Fibroblast of lung (primary cell): ENCODE measurements at places on chromosomes 5 and 9. TPM values are rescaled to one million over a fixed set of nuclear protein-coding genes. Genes with fewer than 3 reads are reported as not detected.

NME5 gene
- 2.5 and 3.3 TPM in 2 replicates for total RNA-seq

GCNT4 gene
- 1.8 and 3.6 TPM in 2 replicates for total RNA-seq

GRCh38 chr5:122909470-122910100 lies 64.2 kb downstream of the SNX24 start:
- H3K36me3 ChIP-seq = no peaks in the 10 kb centered on the region
- no peaks in the 10 kb centered on the region for H3K27me3 ChIP-seq
- H3K4me1 ChIP-seq = no peaks in the 10 kb centered on the region
- no peak overlapping the region for H3K27ac ChIP-seq

CDK5RAP2 gene
- total RNA-seq = 40.8 and 48.6 TPM in 2 replicates

- no peaks in the 10 kb centered on the region for H3K27me3 ChIP-seq
- DNase-seq = peak; percentile 21
- no peaks in the 10 kb centered on the region for H3K36me3 ChIP-seq
- H3K27ac ChIP-seq = no peak overlapping the region
Measured at GRCh38 chr5:79181419-79182022, 54.4 kb upstream of the JMY start.

PCDHB3 gene
- 0.77 and 1.7 TPM in 2 replicates for total RNA-seq

DNA sequence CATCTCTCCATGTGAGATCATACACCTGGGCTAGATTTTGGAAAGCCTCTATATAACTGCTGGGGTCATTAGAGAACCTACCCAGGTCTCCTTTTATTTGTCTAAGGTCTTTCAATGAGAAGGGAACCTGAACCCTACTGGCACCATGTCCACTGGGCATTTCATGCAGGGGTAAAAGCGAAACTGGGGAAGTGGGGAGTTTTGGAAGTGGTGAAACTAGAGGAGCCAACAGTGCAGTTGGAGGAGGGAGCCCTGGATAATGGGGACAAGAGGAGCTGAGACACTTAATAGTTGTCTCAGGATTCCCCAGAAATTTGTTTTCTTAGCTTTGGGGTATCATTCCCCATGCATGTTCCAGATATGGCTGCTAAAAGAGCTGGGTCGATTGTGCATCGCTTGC lies 169.0 kb upstream of the NREP start:
- H3K27me3 ChIP-seq = no peaks in the 10 kb centered on the region
- peaks cover 18% of the 10 kb centered on the region for H3K4me1 ChIP-seq
- no peak for DNase-seq
- H3K36me3 ChIP-seq = no peaks in the 10 kb centered on the region

TMEM174 gene
- not detected in 2 replicates for total RNA-seq

DNA sequence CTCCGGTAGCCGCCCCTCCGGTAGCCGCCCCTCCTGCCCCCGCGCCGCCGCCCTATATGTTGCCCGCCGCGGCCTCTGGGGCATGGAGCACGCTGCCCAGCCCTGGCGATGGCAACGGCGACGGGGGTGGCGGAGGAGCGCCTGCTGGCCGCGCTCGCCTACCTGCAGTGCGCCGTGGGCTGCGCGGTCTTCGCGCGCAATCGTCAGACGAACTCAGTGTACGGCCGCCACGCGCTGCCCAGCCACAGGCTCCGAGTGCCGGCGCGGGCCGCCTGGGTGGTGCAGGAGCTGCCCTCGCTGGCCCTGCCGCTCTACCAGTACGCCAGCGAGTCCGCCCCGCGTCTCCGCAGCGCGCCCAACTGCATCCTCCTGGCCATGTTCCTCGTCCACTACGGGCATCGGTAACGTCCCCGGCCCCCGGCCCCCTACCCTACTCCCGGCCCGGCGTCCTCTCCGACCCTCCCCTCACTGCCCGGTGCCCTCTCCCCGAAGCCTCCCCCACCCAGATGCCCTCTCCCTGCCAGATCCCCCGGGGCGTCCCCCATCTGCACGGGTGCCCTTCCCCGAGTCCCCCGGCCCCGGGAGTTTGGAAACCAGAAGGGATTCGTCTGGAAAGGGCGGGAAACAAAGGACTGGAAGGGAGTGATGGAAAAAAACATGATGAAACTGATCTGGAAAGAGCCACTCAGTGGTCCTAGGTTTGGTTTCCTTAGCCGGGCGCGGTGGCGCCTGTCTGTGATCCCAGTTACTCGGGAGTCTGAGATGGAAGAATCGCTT lies 417 bp downstream of the SRD5A1 start:
- H3K4me1 ChIP-seq = peaks cover 2% of the 10 kb centered on the region
- H3K4me3 ChIP-seq = peak overlapping the region; percentile 93
- H3K27me3 ChIP-seq = no peaks in the 10 kb centered on the region

FBXO4 gene
- total RNA-seq = 13.4 and 14.1 TPM in 2 replicates

DNA sequence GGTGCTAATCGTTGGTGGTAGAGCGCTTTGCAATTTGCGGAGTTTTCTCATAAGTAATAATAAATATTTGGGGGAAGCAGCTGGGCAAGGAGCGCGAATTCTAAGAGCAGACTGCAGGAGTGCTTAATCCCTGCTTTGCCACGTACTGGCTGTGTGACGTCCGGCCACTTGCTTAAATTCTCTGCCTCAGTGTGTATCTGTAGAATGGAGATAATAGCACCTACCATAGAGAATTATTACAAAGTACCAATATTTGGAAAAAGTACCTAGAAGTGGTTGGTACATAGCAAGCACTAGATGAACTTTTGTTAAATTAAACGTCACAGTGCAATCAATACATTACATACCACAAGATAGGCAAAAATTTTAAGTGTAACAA lies 598 bp upstream of the TMED7 start:
- H3K4me1 ChIP-seq = peaks cover 2% of the 10 kb centered on the region
- H3K27me3 ChIP-seq = no peaks in the 10 kb centered on the region
- H3K4me3 ChIP-seq = peak overlapping the region; percentile 72
- H3K27ac ChIP-seq = peak overlapping the region; percentile 48

RMI1 gene
- 3.6 and 5.0 TPM in 2 replicates for total RNA-seq

ARHGEF39 gene
- total RNA-seq = under 0.01 and 0.66 TPM in 2 replicates

GRCh38 chr9:135290566-135290965 lies 189.0 kb upstream of the PPP1R26 start:
- no peaks in the 10 kb centered on the region for H3K36me3 ChIP-seq
- no peak for DNase-seq
- H3K4me1 ChIP-seq = no peaks in the 10 kb centered on the region
- H3K27ac ChIP-seq = no peak overlapping the region
- H3K27me3 ChIP-seq = no peaks in the 10 kb centered on the region
